Globus pallidus (tissue), 1 donor: ENCODE measurements at places on chromosomes 11 and 22.

DNA sequence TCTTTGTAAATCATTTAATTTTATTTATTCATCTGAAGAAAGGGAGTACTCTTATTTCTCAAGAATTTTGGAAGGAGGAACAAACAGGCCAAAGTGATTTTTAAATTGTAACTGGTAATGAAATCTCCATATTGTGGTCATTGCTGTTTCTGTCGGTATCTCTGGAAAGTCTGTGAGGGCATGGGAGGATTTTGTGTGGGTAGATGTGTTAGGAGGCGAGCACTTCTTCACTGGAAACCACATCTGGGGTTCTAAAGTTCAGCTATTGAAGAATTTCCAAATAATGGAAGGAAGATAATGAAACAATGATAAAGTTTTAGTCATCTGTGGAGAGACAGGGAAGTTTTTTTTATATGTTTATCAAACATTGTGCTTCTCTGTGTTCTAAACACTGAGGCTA lies 6.6 kb downstream of the TRIM34 start:
- no peak for DNase-seq

- no peak for DNase-seq
These were observed 10.1 kb downstream of the CASTOR1 start for GRCh38 chr22:30279046-30279788.

DNA sequence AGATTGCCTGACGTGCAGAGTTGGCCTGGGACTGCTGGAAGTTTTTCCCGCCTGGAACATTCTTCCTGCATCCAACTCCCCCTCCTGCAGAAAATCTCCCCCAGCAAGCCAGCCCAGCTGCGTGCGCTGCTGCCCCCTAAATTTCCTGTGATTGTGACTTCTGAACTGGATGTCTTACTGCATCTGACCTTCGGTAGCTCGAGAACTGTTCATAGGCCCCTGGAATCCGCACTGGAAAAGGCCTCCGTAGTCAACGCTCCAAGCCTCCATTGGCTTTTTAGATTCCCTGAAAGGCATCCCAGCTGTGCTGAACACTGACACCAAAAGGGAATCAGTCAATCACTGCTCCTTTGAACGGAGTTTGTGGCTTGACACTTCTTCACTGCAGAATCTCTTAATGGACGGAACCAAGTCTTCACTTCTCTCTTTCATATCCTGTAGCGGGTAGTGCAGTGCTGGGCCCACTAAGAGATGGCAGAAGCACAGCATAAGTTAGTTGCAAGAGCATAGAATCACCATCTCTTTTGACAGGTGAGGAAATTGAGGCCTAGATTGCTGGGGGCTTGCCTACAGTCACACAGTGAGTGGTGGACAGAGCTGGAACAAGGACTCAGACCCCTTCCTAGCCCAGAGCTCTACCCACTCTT lies 14.2 kb upstream of the RASD2 start:
- DNase-seq = no peak

DNA sequence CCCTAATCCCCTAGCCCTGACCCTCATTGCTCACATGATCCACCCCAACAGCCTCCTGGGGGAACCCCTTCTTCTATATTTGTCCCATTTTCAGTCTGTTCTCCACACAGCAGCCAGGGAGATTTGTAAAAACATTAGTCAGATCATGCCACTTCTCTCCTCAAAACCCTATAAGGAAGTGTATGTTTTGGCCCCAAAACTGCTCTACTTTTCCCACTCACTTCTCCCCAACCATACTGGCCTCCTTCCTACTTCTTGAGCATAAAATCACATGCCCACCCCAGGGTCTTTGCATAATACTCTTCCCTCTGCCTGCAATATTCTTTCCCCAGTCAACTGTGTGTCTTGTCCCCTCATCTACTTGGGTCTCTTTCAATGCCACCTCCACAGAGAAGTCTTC lies 4.7 kb upstream of the SLC22A12 start:
- DNase-seq = no peak

DNA sequence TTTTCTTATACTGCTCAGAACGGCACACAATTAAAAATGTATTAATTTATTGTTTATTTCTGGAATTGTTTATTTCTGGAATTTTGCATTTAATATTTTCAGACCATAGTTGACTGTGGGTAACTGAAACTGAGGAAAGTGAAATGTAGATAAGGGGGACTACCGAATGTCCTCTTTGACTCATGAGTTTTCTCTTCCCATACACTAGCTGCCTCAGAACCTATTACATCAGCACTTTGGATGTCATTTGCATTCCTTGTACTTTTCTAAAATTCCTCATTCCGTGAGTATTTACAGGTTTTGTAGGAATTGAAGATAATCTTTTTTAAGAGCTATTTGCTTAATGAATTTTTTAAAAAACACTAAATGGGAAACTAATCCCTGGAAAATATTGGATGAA lies 29.8 kb downstream of the ZC3H12C start:
- no peak for DNase-seq

- peak; percentile 52 for DNase-seq
These were observed 658 bp downstream of the STIP1 start for GRCh38 chr11:64186492-64187165.

- DNase-seq = no peak
These were observed 36.3 kb upstream of the LRRC10B start for GRCh38 chr11:61472282-61472681.

GRCh38 chr22:49188591-49188990 lies 639.1 kb downstream of the BRD1 start:
- no peak for DNase-seq

GRCh38 chr11:27201454-27202302 lies 161.1 kb downstream of the BBOX1 start:
- no peak for DNase-seq

DNA sequence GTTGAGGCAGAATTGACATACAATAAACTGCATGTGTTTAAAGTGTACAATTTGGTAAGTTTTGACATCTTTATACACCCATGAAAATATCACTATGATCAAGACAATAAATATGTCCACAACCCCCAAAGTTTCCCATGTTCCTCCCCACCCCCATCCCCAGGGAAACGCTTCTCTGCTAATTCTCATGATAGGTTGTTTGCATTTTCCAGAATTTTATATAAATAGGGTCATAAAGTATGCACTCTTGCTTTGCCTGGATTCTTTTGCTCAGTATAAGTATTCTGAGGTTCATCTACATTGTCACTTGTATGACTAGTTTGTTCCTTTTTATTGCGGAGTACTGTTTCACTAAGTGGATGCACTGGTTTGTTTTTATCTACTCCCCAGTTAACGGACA lies 35.6 kb downstream of the MYEOV start:
- no peak for DNase-seq

- no peak for DNase-seq
These were observed 7.8 kb upstream of the PAX6 start for GRCh38 chr11:31818874-31819331.

DNA sequence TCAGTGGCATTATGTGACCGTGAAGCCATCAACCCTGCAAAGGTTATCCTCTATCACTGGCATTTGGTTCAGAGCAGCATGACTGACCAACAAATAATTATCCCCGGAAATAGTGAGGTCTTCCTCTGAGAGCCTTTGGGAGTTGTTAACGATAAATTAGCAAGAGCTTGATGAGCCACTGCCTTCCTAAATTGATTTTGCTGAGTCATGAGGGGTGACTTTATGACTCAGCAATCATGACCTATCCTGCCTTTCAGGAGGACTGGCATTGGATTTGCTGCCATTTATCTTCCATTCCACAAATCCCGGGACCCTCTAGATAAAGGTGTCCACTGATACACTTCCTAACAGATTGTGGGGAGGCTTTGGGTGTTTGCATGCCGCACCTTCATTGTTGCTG lies 80.8 kb upstream of the MTNR1B start:
- DNase-seq = no peak

- no peak for DNase-seq
These were observed 48.4 kb upstream of the ARHGAP42 start for GRCh38 chr11:100638648-100639047.

DNA sequence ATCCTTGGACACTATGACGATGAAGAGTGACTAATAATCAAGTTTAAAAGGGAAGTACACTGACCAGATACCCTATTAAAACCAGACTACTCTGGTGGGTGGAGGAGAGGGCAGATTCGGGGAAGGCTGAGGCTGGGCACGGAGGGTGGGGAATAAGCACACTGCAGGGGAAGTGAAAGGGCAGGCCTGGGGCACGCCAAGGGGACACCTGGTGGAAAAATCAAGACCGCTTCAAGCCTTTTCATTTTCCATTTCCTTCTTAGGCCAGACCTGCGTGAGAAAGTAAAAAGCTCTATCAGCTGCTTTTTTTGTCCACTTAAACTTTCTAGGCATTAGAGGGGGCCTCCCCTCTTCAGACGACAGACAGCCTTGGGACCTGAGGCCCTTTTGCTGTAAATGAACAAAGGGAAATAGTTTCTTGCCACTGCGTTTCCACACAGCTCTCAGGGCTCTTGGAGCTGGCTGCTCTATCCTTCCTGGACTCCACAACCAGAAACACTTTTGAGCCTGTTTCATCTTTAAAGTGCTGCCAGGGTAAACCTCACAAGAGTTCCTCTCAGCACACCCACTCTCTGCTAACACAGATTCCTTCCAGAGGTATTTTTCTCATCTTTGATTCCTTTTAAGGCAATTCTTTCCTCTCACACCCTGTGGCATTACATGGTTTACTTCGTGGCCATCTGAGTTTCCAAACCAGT lies 25.0 kb upstream of the SERPIND1 start:
- no peak for DNase-seq

DNA sequence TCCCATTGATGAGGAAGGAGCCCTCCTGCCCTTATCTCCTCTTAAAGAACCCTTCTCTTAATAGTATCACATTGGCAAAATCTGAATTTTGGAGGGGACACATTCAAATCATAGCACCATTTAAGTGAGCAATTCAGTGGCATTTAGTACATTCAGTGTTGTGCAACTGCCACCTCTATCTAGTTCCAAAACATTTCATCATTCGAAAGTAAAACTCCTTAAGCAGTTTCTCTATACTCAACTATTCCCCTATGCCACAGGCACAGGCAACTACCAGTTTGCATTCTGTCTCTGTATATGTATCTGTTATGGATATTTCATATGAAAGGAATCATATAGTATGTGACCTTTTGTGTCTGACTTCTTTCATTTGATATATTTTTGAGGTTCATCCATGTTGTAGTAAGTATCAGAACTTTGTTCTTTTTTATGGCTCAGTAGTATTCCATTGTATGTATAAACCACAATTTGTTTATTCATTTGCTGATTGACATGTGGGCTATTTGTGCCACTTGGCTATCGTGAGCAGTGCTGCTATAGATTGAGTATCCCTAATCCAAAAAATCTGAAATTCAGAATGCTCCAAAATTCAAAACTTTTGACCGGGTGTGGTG lies 22.9 kb downstream of the FAR1 start:
- no peak for DNase-seq

- DNase-seq = no peak
These were observed 25.6 kb downstream of the NARS2 start for GRCh38 chr11:78548911-78549590.

DNA sequence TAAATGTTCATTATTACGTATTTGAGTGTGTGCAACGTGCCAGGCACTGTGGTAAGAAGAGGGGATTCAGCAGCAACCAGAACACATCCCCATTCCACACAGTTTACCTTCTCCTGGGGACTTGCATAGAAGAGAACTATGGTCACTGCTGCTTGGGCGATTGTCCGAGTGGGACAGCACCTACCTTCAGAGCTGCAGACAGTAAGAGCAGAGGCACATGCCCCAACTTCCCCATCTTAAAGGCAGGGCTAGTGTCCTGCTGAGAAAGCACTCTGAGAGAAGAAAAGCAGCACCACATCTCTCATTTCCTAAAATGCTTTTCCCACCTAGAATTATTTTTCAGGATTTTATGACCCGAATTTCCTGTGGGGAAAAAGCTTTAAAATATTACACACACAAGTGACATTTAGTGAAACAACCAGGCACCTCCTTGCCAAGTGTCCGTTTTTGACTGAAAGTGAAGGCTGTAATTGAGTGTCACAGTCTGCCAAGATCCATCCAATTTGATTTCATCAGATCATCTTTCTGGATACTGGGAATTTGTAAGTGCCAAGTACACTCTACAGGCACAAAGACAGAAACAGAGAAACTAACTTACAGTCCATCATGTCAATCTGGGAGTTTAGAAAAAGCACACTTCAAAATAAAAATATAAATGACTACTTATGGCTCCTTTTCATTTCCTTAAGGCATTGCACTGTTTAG lies 24.6 kb downstream of the TRAF6 start:
- no peak for DNase-seq

DNA sequence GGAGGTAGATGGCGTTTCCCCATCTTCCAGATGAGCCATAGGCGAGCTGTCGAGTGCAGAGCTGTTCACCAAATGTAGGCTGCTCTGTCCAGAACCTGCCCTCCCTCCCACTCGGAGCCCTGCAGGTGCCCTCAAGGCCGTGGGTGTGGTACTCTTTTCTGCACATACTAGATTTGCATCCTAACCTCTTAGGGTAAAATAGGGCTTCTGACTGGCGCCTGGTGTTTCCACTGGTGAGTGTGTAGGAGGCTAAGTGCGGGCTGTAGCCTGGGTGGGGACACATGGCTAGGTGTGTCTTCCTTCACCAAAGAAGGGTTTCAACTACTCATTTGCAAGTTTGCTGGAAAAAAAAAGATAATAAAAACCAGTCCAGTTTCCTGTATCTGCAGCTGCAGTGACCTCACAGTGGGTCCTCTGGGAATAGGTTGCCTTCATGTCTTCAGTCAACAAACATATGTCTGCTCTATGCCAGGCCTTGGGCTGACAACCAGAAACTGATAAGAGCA lies 8.5 kb downstream of the BIK start:
- DNase-seq = no peak

DNA sequence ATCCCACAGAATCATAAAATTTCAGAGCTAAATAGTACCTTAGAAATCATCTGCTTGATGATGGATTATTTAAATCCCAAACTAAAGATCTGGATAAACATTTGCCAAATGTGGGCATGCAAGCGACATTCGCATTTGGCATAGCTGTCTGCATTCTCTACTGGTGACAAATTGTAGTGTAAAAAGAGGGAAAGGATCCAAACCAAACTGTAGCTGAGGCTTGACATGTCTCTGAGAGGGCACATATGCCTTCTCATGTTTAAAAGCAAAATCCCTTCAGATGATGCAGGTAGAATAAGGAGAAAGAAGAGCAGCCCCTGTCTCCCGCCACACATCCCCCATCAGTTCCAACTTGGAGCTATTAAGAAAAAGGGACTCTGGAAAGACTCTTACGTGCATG lies 257.5 kb upstream of the MTNR1B start:
- no peak for DNase-seq

DNA sequence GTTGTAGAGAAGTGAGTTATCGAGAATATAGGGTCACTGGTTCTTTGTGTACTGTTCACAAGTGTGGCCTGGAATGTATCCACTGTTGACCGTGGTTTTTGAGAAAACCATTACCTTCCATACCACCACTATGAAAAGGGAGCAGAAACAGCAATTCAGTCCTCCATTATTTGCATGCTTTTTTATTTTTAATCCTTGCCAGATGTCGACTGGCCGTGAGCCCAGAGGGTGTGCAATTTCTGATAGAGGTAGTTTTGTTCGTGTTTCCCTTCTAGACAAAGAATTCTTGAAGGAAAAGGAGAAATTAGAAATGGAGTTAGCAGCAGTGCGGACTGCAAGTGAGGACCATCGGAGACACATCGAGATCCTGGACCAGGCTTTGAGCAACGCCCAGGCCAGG lies 81.7 kb downstream of the AMOTL1 start:
- no peak for DNase-seq
